ENCODE measurements at places on chromosomes 16 and 17.

- peak; percentile 76 for DNase-seq
These were observed 707 bp downstream of the NUFIP2 start for GRCh38 chr17:29292992-29293889.

- no peak for DNase-seq
These were observed 326.1 kb upstream of the GOT2 start for GRCh38 chr16:59060207-59060606.

GRCh38 chr16:53509906-53510703 is 7.1 kb upstream of the AKTIP start:
- DNase-seq = peak; percentile 60

GRCh38 chr16:84184775-84185174 is 2.1 kb downstream of the TAF1C start:
- no peak for DNase-seq

GRCh38 chr16:324451-325334 is 27.8 kb downstream of the AXIN1 start:
- peak; percentile 31 for DNase-seq

- no peak for DNase-seq
These were observed 17.8 kb upstream of the TNS4 start for GRCh38 chr17:40519089-40519775.

DNA sequence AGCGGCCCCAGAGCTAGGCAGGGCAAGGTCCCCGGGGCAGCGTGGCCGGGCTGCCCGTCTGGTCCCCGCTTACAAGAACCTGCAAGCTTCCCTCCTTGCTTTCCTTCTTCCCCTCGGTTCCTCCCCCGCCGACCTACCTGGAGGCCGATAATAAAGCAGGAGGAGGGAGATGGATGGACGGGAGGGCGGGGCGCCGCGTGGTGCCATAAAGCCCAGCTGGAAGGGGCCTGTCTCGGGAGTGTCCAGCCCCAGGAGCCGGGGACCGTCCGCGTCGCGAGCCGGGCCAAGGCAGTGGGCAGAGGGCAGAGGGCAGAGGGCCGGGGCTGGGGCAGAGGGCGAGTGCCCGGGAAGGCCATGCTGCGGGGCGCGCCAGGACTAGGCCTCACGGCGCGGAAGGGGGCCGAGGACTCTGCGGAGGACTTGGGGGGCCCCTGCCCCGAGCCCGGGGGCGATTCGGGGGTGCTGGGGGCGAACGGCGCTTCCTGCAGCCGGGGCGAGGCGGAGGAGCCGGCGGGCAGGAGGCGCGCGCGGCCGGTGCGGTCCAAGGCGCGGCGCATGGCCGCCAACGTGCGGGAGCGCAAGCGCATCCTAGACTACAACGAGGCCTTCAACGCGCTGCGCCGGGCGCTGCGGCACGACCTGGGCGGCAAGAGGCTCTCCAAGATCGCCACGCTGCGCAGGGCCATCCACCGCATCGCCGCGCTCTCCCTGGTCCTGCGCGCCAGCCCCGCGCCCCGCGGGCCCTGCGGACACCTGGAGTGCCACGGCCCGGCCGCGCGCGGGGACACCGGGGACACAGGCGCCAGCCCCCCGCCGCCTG is at the start of gene BHLHA9:
BHLHA9 (plus strand) TSS at position 235 of the 820 bp plus-strand sequence; CDS start at position 355, 120 bp downstream.
- DNase-seq = no peak

- DNase-seq = no peak
These were observed 179.1 kb upstream of the CHMP6 start for GRCh38 chr17:80812362-80813088.

- no peak for DNase-seq
These were observed 2.3 kb upstream of the MVD start for GRCh38 chr16:88665148-88665547.

DNA sequence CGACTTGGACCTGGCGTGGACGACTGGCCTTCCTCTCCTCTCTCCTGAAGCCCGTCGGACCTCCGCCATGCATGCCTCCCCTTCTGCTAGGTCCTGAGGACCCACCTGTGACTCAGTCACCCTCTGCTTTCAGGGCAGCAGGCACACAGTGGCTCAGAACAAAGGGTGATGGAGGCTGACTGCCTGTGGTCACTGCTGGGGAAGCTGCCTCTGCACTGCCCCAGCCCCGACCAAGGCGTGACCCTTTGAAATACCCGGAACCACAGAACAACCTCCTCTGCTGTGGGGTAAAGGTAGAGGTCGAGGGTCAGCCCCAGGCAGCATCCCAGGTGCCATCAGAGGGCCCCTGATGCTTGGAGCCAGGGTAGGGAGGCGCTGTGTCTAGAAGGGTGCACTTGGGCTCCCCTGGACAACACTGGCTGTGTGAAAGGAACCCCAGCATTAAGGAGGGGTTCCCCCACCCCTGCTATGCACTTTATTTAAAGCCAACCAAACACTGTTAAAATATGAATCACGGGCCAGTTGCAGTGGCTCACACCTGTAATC is 12.5 kb upstream of the SLC4A1 start:
- DNase-seq = no peak

GRCh38 chr17:50562242-50563091 is 2.0 kb downstream of the CACNA1G start:
- DNase-seq = peak; percentile 18

GRCh38 chr16:30605158-30605557 is 5.0 kb downstream of the ZNF689 start:
- no peak for DNase-seq

- DNase-seq = peak; percentile 96
These were observed 2.0 kb downstream of the CBX4 start for GRCh38 chr17:79836972-79837887.

GRCh38 chr17:9957244-9957643 is 52.2 kb upstream of the RCVRN start:
- no peak for DNase-seq
